ENCODE measurements at places on chromosomes 2 and 18.

- DNase-seq = no peak
Observed at GRCh38 chr2:220432645-220433044, 805.2 kb downstream of the SLC4A3 start.

- DNase-seq = no peak
Observed at GRCh38 chr2:213561759-213562158, 277.5 kb downstream of the SPAG16 start.

DNA sequence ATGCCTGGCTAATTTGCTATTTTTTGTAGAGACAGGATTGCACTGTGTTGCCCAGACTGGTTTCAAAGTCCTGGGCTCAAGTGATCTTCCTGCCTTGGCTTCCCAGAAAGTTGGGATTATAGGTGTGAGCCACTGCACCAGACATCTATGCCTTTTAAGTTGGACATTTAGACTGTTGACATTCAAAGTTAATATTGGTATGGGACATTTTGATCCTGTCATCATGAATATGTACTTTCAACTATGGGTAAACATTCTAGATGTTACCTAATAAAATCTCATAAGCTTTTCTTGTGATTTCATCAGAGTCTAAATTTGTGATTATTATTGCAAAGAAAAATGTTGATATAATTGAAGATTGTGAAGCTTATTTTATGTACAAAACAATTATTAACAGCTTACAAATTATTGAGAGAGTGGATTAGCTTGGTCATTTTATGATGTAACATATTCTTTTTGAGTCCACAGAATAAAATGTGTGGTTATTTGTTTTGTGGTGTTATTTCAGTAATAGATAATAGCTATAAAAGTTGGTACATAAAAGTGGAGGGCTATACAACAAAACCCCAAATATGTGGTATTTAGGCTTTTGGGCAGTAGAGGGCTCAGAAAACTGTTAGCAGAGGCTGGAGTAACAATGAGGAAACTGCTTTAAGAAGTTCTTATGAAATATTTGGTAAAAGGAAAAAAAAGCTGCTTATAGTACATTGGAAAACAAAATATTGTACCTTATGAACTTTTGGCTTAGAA, 41.4 kb downstream of the STARD6 start:
- DNase-seq = no peak

GRCh38 chr18:37691162-37691561, 125.6 kb upstream of the CELF4 start:
- DNase-seq = no peak

- DNase-seq = no peak
Observed at GRCh38 chr2:11160256-11160655, 5.0 kb downstream of the SLC66A3 start.

GRCh38 chr2:75596784-75597183, 36.0 kb upstream of the EVA1A start:
- no peak for DNase-seq

DNA sequence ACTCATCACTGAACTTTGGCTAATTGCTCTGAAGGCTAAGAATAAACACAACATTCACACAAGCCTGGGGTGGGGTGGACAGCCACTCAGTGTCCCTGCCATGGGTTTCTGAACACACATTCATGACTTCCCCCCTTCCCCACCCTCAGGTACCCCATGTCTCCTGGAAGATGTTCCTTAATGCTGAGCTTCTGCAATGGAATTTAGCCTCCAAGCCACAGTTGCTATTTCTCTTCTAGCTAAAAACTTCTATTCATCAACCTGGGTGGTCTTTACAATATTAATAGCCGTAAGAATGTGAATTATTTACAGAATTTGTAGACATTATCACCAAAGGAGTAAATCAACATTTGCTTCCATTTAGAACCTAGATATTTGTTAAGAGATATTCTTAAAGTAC, 175.1 kb downstream of the ACKR3 start:
- no peak for DNase-seq

- no peak for DNase-seq
Observed at GRCh38 chr2:196266855-196267254, 95.5 kb upstream of the STK17B start.

GRCh38 chr2:69741229-69741574, 732 bp upstream of the ANXA4 start:
- peak; percentile 23 for DNase-seq

DNA sequence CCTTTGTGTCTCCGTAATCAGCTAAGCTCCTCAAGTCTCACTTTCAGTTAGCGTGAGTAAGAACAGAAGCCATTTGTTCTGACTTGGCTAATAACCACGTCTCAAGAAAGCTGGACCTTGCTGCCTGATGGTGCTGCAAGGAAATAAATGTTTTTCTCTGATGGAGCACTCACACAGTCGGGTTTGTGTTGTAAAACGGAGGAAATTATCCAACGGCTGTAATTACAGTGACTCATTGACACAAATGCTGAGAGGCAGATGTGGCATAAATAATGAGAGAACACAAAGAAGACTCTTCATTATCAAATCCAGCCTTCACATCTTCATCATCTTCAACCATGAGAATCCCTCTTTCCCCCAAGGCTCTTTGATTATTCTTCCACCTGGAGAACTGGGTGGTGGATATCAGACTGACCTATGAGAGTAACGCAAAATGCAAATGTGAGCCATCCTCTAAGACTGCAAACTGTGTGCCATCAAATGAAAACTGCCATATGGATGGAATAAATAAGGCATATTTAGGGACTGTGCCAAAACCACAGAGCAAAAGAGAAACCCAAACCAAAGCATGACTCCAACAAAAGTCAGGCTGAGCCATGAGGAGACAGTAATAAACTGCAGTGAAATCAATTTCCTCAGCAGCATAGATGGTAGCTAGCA, 252.6 kb downstream of the RND3 start:
- DNase-seq = no peak

GRCh38 chr2:12127638-12128037, 381.2 kb downstream of the LPIN1 start:
- DNase-seq = no peak

DNA sequence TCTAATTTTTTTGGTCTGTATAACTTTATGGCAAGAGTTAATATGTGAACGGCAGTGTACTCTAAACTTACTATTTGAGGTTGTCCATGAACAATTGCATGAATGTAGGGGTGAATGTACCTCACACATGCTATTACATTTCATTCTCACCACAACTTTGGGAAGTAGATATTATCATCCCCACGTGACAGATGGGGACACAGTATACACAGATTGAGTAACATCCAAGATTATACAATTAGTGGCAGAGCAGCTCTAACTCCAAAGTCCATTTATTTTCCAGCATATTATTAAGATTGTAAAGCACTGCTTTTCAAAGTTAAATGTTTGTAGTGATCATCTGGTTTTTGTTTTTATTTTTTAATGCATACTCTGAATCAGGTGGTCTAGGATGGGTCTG, 622.1 kb upstream of the ZEB2 start:
- DNase-seq = no peak

- no peak for DNase-seq
Observed at GRCh38 chr18:45571714-45572113, 43.6 kb upstream of the SLC14A2 start.

- DNase-seq = no peak
Observed at GRCh38 chr2:47785986-47786385, 3.0 kb downstream of the MSH6 start.

DNA sequence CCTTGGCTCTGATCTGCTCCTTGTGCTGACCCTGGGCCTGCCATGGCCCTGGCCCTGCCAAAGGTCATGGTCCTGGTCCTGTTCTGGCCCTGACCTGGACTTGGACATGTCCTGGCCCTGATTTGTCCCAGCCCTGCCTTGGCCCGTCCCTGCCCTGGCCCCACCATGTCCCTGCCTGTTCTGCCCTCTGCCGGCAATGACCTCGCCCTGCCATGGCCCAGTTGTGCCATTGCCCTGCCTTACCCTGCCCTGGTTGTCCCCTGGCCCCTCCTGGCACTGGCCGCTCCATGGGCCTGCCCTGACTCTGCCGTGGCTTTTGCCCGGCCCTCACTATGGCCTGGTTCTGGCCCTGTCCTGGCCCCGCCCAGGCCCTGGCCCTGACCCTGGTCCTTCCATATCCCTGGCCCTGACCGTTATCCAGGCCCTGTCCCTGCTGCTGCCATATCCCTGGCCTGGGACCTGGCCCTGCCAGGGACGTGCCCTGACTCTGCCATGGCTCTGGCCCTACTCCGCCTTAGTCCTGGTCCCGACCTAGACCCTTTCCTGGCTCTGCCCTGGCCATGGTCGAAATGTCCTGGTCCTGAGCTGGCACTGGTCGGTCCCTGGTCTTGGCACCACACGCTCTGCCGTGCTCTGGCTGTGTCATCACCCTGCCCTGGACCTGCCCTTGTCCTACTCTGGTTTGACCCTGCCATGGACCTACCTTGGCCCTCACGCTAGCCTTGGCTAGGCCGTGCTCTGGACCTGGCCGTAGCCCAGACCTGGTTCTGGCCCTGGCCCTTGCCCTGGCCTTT, 6.8 kb upstream of the ANKRD62 start:
- no peak for DNase-seq

- DNase-seq = no peak
Observed at GRCh38 chr2:14422426-14422825, 210.1 kb upstream of the LRATD1 start.

GRCh38 chr2:241801611-241802420, 7.2 kb upstream of the NEU4 start:
- no peak for DNase-seq

DNA sequence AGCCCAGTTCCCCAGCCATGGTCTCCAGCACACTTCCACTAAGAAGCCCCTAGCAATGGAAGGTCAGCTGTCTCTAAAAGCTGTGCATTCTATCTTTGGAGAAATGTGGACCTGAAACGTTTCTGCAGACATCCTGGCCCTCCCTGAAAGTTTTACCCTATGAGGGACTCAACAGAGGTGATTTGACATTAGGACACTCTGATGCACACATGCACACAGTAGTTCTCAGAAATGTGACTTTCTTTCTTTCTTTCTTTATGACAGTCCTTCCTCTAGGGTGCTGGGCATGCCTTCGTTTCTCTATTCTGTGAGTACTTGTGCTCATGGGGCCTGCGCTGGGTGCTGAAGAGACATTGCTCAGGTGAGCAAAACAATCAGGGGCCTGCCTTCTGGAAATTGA, 857.3 kb downstream of the RNF144A start:
- no peak for DNase-seq

GRCh38 chr2:108485253-108485652, 36.2 kb downstream of the GCC2 start:
- DNase-seq = no peak

GRCh38 chr2:174682007-174682577, 82.2 kb downstream of the CHRNA1 start:
- DNase-seq = peak; percentile 22

- no peak for DNase-seq
Observed at GRCh38 chr2:50178050-50178449, 853.9 kb downstream of the NRXN1 start.

GRCh38 chr2:236587861-236588815, 18.5 kb downstream of the ACKR3 start:
- DNase-seq = no peak

DNA sequence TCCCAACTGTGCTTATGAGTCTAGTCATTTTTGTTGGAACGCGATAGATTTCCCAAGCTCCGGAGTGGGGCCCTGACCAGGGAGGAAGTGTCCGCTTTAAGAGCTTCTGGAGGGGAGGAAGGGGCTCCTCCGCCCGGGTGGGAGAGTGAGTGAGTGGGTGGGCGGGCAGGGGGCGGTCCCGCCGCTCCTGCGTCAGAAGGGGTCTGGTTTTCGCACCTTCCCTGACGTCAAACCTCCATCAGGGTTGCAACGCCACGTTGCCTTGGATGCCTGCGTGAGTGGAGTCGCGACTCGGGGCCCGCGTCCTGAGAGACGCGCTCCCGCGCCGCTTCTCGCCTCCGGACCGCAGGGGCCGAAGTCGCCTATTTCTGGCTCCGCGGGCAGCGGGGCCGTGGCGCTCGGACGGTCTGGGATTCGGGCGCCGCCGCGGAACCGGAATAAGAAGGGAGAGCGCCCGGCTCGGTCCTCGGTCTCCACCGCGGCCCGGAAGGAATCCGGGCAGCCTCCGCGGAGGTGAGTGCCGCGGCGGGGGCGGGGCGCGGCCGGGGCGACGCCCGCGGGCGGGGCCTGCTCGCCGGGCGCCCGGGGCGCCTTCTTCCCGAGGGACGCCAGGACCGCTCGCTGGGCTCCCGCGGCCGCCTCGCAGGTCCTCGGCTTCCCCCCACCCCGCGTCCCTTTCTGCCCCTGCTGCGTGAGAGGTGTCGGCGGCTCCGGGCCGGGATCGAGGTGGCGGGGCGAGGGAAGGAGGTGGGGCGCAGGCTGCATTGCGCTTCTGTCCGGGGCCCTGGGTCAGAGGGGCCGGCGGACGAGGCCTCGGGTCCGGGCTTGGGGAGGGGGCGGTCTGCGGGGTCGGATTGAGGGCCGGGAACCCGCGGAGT, at the start of gene ZDBF2:
ZDBF2 (plus strand) TSS at position 230 of the 878 bp plus-strand sequence. CDS start 7,187 bp downstream, outside the sequence.
- peak; percentile 45 for DNase-seq

DNA sequence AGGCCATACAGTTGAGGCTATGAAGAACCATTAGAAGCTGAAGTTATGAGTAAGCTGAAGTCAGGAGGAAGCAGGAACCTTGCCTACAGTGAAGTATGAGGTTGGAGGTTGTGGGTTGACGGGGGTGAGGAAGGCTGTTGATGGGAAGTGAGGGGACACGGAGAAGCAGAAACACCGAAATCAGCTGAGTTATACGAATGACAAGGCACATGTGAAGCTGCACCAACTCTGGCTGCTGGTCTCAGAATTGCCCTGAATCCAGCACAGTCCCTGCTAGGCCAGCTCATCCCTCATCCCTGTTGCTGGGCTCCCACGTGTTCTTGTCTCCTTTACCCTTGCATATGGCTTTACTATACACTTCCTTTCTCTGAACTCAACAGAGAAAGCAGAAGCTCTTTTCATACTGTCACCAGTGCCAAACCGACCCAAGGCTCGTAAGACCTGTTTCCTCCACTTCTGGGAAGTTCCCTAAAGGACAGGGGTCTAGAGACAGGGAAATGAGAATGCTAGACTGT, 9.2 kb upstream of the TMEM247 start:
- no peak for DNase-seq

- peak; percentile 47 for DNase-seq
Observed at GRCh38 chr2:151410485-151410834, 758 bp downstream of the RIF1 start.

DNA sequence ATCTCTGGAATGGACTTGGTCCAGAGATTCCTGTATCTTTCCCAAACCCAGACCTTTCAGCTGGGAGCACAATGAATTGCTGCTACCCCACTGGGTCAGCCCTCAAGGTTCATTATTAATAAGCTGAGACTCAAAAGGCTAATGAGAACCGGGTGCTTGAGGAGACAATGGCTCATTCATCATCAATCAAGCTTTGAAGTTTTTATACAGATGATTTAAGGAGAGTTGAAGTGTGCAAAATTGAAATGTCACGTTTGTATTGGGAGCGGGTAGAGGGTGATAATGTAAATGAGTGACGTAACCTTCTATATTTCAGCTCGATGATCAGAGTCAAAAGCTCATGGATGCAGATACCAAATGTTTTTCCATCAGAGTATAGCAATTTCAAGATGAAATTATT, 744.9 kb downstream of the ERBB4 start:
- no peak for DNase-seq

DNA sequence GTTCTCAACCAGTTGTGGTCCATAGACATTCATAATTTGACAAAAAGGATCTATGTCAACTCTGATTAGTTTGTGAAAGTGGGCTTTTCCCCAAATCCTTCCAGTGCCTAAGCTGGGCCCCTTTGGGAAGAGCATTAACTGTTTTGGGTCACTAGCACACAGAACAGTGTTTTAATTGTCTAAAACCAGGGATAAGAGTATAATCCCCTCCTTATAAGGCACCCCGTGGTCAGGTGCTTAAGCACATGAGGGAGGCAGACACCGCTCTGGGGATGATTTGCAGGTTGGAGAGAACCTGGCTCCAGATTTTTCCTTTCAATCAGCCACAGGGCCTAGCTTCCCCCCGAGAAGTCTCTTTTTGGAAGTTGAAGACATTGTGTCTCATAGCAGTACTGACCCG, 53.6 kb upstream of the RFX8 start:
- no peak for DNase-seq

GRCh38 chr2:39313575-39313974, 69.8 kb upstream of the CDKL4 start:
- no peak for DNase-seq
